ENCODE measurements at places on chromosomes 5 and 9.

- DNase-seq: peak; percentile 18
Measured at GRCh38 chr5:134226441-134227192, 744 bp upstream of the PPP2CA start.

DNA sequence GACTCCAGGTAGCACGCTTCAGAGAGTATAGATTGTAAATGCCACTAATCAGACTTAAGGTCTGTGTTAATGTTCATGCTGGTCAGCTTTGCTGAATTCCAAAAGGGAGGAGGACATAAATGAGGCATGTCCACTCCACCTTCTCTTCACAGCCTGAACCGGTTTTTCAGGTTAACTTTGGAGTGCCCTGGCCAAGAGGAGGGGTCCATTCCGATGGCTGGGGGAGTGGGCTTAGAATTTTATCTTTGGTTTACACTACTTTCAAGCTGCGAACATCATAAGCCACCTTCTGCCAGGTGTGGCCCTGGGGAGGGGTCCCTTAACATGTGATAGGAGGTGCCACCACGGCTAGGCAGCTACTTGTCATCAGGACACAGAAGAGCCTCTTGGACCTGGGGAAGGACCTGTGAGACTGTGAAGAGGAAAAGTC, 24.2 kb downstream of the ABO start:
- no peak for DNase-seq

GRCh38 chr5:134227259-134227658, 1.4 kb upstream of the PPP2CA start:
- no peak for DNase-seq

DNA sequence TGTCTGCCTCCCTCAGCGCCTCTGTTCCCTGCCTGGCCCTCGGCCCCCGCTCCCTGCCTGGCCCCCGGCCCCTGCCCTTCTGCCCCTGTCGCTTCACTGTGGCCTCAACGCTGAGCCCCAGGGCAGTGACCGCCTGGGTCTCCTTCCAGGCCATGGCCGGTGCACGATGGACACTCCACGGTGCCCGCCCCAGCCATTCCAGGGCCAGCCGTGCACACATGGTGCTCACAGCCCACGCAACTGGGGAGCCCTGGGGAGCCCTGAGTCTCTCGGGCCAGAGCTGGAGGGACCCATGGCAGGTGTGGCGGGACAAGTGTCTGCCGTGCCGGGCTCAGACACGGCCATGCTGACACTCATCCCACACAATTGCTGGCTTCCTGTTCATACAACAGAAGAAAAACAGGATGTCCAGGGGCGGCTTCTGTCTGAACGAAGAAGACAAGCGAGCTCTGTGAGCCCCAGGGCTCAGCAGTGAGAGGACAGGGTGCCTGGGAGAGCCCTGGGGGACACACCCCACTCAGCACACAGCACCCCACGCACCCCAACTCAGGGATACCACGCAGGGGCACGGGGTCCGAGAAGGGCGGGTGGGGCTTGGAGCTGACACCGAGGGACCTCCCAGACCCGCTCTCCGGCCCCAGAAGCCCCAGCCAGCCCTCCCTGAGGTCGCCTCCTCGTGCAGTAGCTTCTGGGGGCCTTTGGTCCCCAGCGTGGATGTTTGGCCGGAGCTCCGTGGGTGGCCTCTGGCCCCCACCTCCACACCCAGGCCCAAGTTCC, 35.7 kb downstream of the EXD3 start:
- DNase-seq: no peak

DNA sequence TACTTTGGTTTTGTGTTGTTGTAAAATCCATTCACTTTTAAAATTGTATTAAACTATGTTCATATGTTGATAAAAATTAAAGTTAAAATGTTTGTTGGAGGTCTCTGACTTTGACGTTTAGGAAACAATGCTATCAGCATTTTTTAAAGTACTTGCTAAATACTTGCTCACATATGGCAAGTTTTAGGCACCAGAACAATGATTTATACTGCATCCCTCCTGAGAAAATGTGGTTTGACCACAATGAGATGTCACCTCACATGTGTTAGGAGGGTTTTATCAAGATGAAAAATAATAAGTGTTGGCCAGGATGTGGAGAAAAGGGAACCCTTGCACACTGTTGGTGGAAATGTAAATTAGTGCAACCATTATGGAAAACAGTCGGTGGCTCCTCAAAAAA, 180.8 kb downstream of the HSD17B3 start:
- no peak for DNase-seq

DNA sequence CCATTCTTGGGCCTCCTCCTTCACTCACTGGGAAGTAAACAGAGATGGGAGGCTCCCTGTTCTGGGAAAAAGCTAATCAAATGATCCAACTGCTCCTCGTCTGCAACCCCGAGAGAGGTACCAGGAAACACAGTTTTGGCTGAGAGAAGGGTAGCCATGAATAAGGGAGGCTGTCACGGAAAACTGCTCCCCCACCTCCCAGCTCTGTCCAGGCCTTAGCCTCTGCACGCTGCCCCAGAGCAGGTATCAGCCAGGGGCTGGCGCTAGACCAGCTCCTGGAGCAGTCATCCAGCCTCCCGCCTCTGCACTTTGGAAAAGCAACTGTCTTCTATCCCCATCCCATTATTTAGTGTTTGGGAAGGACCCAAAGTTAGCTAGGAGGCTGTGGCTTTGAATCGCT, 266.1 kb downstream of the NDUFS4 start:
- no peak for DNase-seq

- peak; percentile 64 for DNase-seq
Measured at GRCh38 chr5:151257731-151258181, 4.8 kb downstream of the GM2A start.

- no peak for DNase-seq
Measured at GRCh38 chr5:2865856-2866255, 114.4 kb upstream of the IRX2 start.

DNA sequence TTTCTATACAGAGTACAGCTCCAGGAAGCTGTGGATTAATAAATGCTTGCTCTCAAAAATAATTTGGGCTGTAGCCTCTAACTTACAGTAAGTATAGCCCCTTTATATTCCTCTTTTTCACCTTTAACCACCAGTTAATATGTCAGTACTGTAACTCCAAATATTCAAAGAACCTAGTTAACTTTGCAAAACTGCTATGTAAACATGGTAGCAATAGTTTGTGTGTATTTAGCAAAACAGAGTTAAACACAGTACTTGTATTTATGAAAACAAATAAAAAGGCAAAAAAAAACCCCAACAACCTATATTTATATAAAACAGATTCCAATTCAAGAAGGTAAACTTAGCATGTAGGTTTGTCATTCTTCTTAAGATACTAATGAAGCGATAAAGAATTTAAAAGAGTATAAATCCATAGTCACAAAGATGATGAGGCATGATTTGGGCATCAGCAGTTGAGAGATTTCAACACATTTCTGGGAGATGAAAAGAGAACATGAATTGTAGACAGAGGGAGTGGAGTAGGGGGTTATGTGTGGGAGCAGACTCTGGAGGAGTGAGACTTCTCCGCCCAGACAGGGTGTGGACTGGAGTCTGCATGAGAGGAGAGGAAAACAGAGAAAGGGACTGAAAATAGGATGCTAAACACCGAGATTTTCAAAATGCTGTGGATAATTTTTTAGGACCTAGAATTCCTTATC, 47.0 kb upstream of the F2RL1 start:
- DNase-seq: no peak

DNA sequence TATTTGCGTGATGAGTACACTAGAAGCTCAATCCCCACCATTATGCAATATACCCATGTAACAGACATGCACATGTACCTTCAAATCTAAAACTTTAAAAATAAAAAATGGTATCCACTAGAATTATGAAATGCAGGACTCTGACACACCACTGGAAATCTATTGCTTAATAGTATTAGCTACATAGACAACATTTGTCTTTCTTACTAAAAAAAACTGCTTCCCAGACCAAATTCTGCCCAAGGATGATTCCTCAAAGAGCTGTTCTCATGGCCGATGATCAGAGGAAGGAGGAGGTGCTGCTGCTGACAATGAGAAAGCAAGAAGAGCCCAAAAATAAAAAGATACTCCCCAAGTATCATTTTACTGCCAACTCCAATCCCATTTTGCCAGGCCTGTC, 67.2 kb downstream of the TTC39B start:
- DNase-seq: no peak

GRCh38 chr9:80552931-80553330, 981.2 kb downstream of the TLE4 start:
- DNase-seq: peak; percentile 52

DNA sequence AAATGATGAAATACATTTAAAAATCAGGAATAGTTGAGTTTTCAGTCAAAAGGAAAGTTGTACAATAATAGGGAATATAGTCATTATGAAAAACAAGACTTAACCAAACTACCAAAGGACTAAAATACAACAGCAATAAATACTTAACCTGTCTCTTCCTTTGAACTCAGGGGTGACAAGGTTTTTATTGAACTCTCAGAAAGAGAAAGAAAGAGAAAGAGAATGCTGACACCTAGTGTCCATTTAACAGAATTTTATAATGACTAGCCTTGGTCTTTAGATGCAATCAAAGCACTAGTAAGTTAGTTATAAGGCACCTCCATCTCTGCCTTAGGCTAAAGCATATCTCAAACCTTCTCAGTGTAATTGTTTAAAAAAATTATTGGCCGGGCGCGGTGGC, 47.5 kb downstream of the UIMC1 start:
- DNase-seq: peak; percentile 19

DNA sequence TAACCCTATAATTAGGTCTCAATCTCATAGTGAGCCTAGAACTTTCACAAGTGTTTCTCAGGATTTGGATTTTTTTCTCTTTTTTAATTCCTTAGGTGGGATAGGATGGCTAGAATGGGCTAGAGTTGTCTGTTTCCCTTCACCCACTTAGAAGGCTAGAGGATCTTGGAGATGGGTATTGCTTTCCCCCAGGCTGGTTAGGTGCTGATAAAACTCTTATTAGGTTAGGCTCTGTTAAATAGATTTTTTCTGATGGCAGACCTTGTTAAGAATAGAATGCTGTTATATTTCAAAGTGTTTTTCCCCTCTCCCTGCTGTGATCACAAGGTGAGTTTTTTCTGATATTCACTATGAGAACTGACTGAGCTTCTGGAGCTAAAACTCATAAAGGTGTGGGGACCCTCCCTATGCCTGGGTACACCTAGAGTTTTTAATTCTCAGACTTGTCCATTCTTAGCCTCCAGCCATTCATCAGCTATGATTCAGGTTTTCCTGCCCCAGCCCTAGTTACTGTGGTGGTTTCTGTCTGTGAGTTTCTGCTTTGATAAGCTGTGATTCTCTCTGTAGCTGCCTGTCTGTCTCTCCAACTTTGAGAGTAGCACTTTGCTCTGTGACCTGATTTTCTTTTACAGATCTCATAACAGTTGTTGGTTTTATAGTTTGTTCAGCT, 132.4 kb downstream of the HACD4 start:
- peak; percentile 1 for DNase-seq

DNA sequence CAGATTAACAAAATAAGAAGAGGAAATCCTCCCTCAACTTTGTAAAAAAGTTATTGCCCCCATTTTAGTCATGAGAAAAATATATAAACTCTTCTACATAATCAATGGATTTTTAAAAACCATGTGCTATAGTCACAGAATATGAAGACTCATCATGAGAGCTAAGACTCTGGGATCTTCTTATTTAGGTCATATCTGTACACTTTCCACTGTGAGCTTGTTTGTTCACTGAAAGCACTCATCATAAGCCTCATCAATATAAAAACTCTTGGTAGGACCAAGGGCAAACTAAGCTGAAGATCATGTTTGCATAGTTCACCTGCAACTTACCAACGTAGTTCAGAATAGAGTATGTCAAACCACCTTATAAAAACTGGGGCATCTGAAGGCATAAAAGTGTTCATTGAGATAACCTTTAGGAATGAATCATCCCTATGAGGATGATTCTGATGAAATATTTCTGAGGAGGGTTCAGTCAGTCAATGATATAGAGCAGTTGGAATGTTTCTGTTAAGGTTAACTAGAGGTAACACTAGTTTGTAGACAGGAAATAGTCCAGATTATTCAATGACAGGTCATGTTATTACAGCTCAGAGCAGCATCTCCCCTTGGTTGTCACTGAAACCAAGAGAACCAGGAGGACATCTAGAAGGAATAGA, 289.9 kb upstream of the SMC2 start:
- peak; percentile 80 for DNase-seq

DNA sequence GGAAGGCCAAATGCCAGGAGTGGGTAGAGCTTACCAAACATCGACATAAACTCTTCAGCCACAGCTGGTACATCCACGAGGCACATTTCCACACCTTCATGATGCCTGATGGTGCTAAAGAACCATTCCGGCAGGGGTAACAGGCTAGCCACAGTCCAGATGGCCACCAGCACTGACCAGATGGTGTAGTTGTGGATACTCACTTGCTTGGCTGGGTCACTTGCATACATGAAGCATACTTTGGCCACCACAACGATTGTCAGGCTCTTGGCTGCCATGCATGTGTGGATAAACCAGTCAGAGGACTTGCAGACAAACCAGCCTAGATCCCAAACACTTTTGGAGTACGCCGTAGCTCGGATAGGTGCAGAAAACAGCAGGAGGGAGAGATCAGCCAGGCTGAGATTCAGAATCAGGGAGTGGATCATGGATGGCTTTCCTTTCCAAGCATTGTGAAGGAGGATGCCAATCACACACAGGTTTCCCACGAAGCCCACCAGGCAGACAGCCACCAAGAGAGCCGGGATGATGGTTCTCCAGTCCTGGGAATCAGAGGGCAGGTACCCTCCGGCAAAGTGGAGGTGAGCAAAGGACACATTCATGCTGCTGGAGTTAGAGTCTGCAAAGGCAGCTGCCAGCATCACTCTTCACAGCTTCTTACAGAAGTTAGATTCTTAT, 378 bp downstream of the GPR151 start:
- DNase-seq: no peak

DNA sequence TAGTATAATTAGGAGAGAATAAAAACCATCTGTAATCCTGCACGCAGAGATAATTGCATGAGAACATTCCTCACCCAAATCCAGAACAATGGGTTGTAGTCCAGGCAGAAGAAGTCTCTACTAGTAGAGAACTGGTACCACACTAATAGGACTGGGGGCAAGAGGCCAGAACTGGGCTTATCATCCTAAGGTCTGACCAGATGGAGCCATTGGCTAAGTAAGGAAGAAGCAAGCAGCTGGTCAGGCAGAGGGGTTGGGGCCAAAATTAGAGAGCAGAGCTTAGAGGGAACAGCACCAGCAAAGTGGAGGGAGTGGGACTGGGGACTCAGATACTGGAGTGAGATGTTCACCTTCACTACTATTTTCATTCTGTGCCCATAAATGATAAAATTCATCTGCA, 35.4 kb upstream of the MAP1B start:
- DNase-seq: no peak

- no peak for DNase-seq
Measured at GRCh38 chr9:133557581-133557980, 23.1 kb downstream of the ADAMTSL2 start.

DNA sequence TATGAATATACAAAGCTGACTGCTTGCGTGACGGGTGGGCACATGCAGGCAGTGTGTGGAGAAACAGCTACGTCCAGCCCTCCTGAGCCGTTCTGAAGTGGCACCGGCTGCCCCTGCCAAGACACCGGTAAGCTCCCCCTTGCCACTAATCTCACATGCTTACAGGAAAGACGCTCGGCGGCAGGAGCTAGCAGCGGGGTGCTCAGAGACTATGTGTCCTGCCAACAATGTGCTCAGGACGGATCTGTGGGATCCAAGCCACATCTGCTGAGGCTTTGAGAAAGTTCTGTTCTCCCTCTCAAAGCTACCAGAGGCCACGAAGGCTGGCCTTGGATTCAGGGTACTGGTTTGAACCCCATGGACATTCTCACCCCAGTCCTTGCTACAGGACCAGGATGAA, 157.2 kb upstream of the PHYKPL start:
- DNase-seq: no peak

GRCh38 chr9:38118862-38119438, 49.9 kb upstream of the SHB start:
- DNase-seq: no peak
